ENCODE measurements at places on chromosomes 4 and X.
A peak's percentile ranks its signal among the peaks of the same experiment; 100 is the strongest.

- DNase-seq: no peak
Measured at GRCh38 chr4:98026362-98026761, 116.9 kb downstream of the STPG2 start.

DNA sequence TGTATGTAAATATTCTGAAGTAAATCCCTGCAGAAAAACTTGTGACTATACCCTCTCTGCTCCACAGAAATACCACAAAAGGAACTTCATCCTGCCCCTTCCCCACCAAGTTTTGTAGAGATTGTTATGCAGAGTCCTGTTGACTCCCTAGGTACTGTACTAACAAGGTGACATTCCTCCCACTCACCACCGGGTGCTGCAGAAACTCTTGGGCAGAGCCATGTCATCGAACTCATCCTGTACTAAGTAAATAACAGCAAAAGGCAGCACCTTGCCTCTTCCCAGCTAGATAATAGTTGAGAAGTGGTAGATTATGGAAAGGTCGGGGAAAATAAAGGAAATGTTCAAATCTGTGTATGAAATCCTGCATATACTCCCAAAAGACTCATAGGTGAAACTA, 233.3 kb downstream of the STPG2 start:
- no peak for DNase-seq

DNA sequence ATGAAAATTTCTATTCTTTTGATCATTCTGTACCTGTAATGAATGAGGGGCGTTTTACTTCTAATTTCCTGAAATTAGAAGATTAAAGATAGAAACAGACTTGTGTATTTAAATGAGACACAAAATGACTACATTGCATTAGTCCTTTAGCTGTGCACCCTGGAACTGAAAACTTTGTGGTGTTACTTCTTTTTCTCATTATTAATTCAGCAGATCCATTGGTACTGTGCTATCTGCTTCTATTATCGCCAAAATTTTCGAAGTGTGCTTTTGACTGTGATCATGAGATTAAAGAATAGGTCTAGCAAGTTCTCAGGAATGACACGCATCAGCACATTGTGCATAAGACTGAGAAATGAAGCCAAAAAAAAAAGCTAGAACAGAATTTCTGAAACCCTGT, 1938.9 kb upstream of the TENM3 start:
- no peak for DNase-seq

DNA sequence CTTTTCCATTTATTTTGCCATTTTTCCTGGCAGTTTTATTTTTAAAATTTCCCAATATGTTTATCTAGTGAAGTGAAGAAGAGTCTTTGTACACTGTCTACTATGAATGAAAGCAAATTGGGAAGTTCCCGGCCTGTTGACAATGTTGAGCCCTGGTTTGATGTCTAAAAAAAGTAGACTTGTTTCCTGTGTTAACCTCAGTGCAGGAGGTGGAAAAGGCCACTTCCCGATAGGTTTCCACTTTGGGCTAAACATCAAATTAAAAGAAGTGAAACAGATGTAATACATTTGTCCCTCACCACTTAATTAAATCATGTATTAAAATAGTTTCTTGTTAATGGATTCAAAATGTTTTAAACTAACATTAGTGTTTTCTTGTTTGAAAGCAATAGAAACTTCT, 30.0 kb downstream of the BBS12 start:
- no peak for DNase-seq

DNA sequence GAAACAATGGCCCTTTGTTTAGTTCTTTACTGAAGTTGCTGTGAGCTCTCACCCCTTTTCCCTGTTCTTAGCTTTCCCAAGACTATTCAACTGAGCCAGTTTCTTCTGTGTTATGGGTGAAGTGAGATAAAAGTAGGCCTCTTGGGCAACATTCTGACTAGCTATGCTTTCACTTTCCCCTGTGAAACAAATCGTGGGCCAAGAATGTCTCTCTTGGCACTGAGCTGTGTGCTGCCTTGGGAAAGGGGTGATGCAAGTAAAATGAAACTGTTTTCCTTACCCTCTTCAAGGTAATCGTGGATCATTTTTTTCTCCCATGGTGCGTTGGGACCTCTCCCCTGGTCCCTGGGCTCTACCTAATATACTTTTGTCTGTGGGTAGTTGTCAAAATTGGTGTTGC, 653.9 kb upstream of the MAGEB2 start:
- no peak for DNase-seq

DNA sequence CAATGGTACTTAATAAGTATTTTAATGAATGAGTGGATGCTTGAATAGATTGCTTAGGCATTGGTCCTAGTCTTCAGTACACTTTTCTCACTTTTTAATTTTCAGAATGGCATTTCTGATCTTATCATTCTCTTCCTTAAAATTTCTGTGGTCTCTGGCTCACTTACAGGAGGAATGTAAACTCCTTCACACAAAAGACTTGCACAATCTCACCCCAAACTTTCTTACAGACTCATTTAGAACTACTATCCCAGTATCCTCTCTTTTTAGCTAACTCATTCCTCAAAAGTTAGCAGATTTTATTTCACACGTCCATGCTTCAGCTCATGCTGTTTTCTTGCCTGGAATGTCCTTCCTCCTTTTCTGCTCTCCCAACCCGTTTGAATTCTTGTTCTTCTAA, 350.1 kb downstream of the GRXCR1 start:
- DNase-seq: no peak

- no peak for DNase-seq
Measured at GRCh38 chrX:100673397-100673953, 29.5 kb downstream of the SRPX2 start.

DNA sequence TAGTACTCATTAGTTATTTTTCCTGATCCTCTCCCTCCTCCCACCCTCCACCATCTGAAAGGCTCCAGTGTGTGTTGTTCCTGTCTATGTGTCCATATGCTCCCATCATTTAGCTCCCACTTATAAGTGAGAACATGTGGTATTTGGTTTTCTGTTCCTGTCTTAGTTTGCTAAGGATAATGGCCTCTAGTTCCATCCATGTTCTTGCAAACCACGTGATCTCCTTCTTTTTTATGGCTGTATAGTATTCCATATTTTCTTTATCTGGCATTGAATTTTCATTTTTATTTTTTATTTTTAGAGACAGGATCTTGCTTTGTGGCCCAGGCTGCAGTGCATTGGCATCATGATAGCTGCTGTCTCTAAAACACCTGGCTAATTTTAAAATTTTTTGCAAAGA, 11.9 kb upstream of the UBE2K start:
- no peak for DNase-seq

- DNase-seq: peak; percentile 10
Measured at GRCh38 chr4:3879681-3880614, 113.8 kb downstream of the ADRA2C start.

DNA sequence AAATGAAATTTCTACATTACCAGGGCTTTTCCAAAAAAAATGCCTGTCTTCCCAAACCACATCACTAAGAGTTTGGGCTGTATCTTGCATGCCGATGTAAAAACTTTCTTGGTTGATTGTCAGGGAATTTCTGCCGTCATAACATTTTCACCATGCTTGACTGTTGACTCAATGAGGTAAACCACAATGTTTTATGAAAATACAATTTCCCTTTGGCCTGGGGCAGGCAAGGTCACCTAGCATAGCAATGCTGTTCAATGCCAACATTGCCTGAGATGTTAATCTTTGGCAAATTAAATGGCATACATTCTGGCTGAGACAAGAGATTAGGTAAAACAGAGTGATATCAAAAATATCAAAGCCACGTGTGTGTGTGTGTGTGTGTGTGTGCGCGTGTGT, 137.1 kb upstream of the TBL1X start:
- DNase-seq: no peak

DNA sequence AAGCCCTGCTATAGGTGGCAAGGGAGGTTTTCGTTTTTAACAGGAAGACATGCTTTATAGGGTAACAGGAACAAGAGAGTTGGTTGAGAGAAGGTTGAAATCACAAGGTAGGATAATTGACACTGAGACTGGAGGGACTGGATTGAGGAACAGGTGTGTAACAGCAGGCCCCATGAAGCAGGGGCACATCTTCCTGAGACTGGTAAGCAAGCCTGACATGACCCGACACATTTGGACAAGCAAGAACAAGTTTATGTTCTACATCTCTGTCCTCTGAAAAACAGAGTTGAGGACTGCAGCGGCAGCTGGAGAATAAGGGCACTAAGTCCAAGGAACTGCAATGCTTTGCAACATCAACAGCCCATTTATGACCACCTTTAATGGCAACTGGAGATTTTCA, 5.2 kb downstream of the RPS4X start:
- no peak for DNase-seq

DNA sequence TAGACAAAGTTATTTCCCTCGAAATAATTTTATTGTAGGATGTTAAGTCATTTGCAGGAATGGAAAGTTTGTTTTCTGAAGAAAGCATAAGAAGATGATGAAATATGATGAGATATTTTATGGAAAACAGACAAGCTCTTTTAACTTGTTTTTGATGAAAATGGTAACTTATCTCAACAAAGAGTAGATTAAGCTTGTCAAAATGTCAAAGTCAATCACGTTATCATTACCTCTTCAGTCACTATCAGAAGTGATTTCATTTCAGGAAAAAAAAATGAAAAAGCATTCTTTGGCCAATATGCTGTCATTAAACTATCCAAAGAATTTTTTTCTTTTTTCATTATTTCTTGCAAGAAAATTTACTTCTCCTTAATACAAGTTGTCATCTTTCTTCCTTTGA, 221.0 kb upstream of the ANKRD50 start:
- no peak for DNase-seq

Data from stimulated activated CD8-positive, alpha-beta memory T cell treated with anti-CD3 and anti-CD28 coated beads, Interleukin-4, amount 100 ng/mL, for 4 hours (primary cell).